ENCODE measurements at places on chromosomes 5 and 9.

- peak; percentile 55 for DNase-seq
Observed at GRCh38 chr5:141657404-141657803, 6.2 kb upstream of the FCHSD1 start.

DNA sequence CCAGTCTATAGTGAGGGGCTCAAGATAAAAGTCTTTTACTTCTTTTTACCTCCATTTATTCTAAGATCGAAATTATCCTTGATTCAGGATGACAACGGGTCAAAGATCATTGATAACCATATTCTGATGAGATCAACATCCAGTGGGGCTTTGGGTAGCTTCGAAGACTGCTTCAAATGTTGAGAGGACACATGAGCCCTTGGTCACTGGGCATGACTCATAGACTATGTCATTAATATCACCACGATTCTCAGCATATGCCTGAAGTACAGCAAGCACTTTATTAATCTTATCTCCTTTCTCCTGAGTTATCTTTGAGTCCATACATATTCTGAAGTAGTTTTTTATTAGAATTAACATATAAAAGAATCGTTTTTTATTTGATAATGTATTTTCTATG is 117.1 kb upstream of the DAB2 start:
- no peak for DNase-seq

DNA sequence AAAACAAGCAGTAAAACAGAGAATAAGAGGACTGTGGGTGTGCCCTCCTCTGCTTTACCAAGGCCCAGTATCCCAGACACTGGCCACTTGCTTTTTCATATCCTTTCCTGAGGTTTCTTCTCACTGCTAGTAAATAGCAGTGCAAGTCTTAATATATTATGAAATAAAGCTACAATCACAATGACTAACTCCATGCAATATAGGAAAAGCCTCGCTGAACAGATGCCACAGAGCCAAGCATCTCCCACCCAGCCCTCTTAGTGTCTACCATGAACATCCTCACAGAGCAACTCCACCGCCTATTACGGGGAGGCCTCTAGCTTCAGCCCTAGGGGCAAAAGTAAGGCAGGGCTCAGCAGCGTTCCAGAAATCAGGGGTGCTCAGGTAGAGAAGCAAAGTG is 130.7 kb upstream of the LHFPL2 start:
- no peak for DNase-seq

DNA sequence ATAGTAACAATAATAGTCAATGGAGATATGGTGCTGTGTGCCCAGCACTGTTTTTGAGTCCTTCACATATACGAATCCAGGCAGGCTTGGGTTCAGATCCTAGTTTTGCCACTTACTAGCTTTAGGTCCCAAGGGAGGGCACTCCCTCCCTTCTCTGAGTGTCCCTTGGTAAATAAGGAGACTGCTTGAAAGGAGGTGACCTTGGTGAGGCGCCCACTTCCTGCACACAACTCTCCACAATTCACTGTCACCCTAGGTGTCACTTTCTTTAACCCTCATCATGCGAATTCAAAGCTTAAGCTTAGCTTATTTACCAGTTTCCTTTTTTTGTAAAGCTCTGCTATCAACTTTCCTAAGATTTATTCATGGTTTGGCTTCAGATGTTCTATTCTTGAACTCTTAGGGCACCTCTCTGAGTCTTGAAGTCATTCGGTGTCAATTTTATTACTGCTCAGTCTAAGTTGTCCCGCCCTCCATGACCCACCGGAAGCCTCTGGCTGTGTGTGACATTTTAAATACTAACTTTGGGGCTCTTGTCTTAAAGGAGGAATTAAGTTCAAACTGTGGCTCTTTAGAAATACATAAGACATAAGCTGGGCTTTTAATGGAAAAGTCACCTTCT is 170.7 kb upstream of the ZNF618 start:
- no peak for DNase-seq

DNA sequence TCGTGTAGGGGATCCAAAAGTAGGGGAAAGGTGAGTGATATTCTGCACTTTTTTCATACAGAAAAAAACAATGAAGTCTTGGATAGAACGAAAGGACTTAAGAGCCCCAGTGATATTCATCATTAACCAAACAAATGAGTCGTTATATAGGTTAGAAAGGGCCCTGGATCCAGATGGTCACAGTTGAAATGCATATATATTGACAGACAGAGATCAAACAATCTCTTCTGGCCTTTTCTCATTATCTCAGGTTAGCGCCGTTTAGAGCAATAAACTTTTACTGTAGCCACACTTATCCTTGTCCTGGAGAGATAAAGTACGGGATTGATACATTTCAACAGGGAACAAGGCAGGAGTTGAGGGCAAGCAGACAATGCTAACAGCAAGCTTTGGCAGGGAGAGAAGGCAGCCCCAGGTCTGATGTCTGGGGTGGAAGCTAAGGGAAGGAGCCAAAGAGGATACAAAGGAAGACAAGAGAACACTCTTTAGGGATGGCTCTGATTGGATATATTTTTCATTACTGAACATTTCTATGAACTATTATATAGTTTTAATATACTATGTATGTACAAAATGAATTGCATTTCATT is 77.0 kb downstream of the LIFR start:
- no peak for DNase-seq

GRCh38 chr9:77933976-77934375 is 97.6 kb downstream of the GNAQ start:
- no peak for DNase-seq

DNA sequence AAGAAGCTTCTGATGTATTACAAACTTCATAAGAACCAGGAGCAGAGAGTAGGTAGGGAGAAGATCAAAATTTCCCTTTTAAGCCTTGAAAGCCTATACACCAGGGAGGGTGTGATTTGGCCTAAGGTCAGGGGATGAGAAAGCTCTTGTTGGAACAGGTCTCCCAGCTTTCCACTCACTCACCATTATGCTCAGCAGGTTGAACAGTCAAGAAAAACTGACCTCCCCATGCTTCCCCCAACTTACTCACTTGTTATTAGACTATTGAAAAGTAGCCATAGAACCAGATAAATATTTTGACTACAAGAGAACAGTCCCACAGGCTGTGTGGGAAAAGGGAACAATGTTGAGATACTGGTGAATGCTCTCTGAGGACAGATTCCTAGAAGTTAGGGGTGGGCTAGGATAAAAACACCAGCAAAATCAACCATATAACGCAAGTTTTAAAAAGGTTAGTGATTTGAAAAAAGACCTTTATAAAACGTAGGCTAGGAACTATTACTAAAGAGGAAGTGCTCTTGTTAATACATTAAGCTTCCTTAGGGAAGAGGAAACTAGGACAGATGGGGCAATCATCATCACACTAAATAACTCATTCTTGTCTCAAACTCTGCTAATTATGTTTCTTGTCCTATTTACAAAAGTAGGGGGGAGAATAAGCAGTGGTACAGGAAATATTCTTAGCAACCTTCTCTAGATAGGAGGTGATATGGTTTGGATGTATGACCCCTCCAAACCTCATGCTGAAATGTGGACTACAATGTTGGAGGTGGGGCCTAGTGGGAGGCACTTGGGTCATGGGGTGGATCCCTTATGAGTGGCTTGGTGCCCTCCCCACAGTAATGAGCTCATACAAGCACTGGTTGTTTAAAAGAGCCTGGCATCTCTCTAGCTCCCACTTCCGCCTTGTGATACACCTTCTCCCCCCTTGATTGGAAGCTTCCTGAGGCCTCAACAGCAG is 31.0 kb downstream of the PCDHGC5 start:
- no peak for DNase-seq

GRCh38 chr9:79116041-79116440 is 455.7 kb upstream of the TLE4 start:
- no peak for DNase-seq

DNA sequence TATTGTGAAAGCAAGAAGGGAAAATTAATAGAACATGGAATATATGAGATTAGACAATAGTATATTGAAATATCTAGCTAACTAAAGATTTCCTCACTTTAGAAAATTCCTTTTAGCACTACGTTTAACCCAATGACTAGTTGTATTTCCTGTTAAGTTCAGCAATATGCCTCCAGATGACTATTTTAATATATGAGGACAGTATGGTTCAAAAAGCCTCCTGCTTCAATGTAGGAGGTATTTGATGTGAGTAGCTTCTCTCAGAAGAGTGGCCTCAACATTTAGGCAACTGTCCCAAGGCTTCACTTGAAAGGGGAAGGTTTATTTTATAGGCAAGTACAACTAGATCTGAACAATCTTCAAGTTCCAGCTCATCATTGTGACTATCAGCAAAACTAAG is 2.0 kb upstream of the MEF2C start:
- DNase-seq, result no peak

GRCh38 chr5:83407931-83408330 is 63.6 kb upstream of the VCAN start:
- DNase-seq, result no peak

DNA sequence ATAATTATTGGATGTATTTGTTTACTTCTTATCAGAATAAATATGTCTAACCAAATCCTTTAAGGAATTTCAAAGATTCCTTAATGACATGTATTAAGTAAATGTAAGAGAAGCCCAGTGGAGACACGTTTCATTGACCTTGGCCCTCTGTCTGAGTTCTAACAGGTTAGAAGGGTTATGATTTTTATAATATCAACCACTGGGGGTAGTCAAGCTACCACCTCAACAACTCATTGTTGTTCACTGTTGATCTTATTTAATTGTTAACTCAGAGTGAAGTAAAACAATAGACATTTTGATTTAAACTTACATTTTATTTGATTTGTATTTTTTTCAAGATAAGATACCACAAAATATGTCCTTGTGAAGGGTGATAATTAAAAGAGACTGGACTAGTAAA is 499.2 kb upstream of the COX7C start:
- no peak for DNase-seq

GRCh38 chr9:12640016-12640587 is 53.1 kb upstream of the TYRP1 start:
- peak; percentile 56 for DNase-seq

- peak; percentile 94 for DNase-seq
Observed at GRCh38 chr5:93582677-93583438, at the start of gene NR2F1. NR2F1 (plus strand) TSS chr5:93583222; CDS start chr5:93585024, 1,802 bp downstream.

DNA sequence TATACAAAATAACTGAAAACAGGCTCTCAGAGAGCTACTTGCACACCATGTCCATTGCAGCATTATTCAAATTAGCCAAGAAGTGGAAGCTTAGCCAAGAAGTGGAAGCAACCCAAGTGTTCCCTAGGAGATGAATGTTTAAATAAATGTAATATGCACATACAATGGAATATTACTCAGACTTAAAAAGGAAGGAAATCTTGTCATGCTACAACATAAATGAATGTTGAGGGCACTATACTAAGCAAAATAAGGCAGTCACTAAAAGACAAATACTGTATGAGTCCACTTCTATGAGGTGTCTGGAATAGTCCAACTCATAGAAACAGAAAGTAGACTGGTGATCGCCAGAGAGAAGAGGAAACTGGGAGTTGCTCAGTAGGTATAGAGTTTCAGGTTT is 438.1 kb downstream of the MAT2B start:
- DNase-seq, result peak; percentile 7

GRCh38 chr9:131263701-131264100 is 12.6 kb downstream of the FAM78A start:
- DNase-seq, result no peak

DNA sequence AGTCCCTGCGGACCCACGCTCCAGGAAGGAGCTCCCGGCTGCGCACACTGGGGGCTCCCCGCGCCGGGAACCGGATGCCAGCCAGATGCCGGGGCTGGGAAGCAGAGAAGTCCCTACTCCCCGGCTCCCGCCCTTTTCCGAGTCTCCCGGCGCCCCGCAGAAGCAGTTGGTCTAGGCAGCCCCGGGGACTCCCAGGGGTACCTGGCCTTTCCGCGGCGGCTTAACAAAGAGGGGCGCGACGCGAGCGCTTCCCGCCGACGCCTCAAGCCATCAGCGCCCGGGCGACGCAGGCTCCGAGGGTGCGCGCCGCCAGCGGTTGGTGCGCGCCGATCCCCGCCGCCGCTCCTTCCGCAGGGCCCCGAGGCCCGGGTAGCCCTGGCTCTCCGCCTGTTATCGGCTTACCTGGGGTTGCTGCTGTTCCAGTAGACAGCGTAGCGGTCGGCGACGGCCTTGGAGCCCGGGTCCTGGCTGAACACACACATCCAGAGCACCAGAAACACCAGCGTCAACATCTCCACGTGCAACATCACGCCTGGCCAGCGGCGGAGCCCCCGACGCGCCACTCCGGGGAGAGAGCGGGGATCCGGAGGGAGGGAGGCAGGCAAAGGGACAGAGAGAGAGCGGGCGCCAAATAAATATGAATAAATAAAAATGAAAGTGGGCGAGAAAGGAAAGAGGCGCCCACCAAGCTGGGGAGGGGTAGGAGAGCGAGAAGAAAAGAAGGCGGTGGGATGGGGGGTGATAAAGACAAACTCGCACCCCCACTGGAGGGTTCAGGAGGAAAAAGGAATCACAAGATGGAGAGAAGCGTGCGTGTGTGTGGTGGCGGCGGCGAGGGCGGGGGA is 428 bp downstream of the EFNA5 start:
- DNase-seq, result peak; percentile 38

DNA sequence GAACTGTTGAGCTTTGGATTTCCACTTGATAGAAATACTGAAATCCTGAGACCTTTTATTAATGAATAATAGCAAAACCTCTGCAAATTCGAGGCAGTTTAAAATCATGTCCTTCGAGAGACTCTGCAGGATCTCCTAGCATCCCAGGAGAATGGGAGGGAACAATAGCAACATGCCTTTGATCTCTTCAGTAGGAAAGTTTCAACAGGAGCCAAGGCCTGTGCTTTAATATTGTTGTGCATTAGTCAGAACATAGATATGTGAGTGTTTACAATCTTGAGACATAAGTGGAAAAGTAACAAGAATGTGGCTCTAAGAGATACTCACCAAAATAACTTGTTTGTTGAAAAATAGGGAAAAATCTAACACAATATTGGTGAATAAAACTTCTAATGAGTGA is 83.3 kb upstream of the LHFPL2 start:
- no peak for DNase-seq

DNA sequence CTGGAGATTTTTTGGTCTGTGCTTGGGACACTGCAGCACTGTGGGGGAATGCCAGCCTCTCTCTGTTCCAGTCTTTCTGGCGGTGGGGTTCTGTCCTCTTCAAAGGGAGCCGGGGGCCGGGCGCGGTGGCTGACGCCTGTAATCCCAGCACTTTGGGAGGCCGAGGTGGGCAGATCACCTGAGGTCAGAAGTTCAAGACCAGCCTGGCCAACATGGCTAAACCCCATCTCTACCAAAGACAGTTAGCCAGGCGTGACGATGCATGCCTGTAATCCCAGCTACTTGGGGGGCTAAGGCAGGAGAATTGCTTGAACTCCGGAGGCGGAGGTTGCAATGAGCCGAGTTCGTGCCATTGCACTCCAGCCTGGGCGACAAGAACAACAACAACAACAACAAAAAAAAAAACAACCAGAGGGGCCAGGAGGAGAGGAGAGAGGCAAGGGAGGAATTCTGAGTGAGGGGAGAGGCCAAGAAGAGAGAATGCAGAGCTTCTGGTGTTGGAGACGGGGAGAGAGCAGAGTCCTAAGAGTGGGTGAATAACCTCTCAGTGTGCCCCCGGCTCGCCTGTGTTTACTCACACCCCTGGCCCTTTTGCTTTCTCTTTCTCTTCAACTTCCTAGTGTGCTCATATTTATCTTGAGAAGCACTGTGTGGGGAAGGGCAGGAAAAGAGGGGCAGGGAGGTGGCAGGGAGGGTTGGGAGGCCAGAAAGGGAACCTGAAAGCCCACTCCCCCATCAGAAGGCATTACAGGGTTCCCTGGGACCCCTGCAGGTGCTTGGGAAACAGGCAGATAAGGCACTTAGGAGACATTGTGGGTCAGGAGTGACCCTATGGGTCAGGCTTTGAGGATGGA is 3.2 kb upstream of the SET start:
- no peak for DNase-seq
